ENCODE measurements at places on chromosomes 11 and 22. TPM values are rescaled to one million over a fixed set of nuclear protein-coding genes. Genes with fewer than 3 reads are reported as not detected.

GRCh38 chr11:44789496-44789895, 62.7 kb downstream of the TSPAN18 start:
- H3K4me3 ChIP-seq = no peak overlapping the region
- peaks cover 3% of the 10 kb centered on the region for H3K4me1 ChIP-seq
- H3K27ac ChIP-seq = no peak overlapping the region

DNA sequence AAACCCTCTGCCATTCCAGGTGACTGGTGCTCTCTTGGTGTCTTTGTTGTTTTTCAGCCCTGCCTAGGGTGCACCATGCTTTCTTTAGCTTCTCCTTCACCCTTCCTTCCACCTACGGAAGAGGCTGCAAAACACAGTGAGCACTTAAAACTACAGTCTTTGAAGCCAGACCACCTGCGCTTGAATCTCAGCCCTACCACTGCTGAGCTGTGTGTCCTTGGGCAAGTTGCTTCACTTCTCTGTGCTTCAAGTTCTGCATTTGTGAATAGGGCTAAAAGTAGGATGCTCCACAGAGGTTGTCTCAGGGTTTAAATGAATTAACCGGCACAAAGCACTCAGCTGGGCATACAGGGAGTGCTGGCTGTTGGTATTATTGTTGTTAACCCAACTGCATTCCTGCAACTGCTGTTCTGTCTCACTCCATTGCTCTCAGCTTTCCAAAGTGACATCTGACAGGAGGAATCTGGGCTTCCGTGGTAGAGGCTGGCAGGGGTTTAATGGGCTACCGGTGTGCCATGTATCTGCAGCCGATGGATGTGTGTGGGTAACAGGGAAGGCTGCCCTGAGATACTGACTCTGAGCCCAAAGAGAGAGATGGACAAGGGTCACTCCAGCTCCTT, 139.3 kb downstream of the FBXO7 start:
- H3K4me1 ChIP-seq = no peaks in the 10 kb centered on the region
- peaks cover 14% of the 10 kb centered on the region for H3K27me3 ChIP-seq
- no peak overlapping the region for H3K27ac ChIP-seq
- DNase-seq = no peak
- H3K4me3 ChIP-seq = no peak overlapping the region

GRCh38 chr22:49753276-49753890, 74.3 kb downstream of the BRD1 start:
- no peaks in the 10 kb centered on the region for H3K27me3 ChIP-seq
- no peak for DNase-seq
- H3K4me3 ChIP-seq = no peak overlapping the region
- H3K27ac ChIP-seq = no peak overlapping the region
- no peaks in the 10 kb centered on the region for H3K4me1 ChIP-seq
- H3K36me3 ChIP-seq = no peaks in the 10 kb centered on the region

DNA sequence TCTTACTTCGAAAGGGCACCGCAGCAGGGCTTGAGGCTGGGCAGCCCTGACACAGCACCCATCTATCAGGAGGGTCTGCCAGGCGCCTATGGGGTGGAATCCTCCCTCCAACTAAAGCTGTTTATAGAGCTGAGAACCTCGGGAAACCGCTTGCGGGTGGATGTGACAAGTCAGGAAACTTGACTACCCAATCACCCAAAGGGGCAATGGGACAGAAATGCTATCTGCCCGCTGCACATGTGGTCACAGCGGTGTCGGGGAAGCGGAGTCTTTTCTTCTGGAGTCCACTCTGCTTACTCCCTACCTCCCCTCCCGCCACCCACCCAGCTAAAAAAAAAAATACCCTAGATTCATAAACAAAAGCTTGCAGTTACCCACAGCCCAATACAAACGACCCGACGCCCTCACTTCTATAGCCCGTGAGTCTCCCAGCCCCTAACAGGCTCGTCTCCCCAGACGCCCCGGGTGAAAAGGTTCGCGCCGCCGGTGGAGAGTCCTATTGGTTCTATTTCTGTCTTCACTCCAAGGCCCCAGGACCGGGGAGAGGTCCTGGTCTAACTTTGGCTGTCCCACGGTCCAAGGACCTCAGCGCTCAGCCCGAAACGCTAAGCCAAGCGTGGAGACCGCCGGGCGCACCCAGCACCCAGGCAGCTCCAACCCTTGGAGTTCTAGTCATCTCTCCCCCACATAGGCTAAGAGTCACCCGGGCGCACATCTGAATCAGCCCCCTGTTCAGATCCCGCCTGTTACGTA, 1.4 kb downstream of the TRPC6 start:
- H3K36me3 ChIP-seq = no peaks in the 10 kb centered on the region
- no peaks in the 10 kb centered on the region for H3K4me1 ChIP-seq
- no peak overlapping the region for H3K4me3 ChIP-seq
- DNase-seq = no peak

- no peak overlapping the region for H3K4me3 ChIP-seq
- no peak overlapping the region for H3K27ac ChIP-seq
- no peaks in the 10 kb centered on the region for H3K36me3 ChIP-seq
- H3K27me3 ChIP-seq = no peaks in the 10 kb centered on the region
- H3K4me1 ChIP-seq = no peaks in the 10 kb centered on the region
- DNase-seq = no peak
Observed at GRCh38 chr11:100980156-100980555, 149.5 kb downstream of the PGR start.

- no peak overlapping the region for H3K27ac ChIP-seq
- no peaks in the 10 kb centered on the region for H3K4me1 ChIP-seq
- no peaks in the 10 kb centered on the region for H3K36me3 ChIP-seq
- no peaks in the 10 kb centered on the region for H3K27me3 ChIP-seq
Observed at GRCh38 chr11:12103411-12104225, 6.8 kb upstream of the MICAL2 start.

DNA sequence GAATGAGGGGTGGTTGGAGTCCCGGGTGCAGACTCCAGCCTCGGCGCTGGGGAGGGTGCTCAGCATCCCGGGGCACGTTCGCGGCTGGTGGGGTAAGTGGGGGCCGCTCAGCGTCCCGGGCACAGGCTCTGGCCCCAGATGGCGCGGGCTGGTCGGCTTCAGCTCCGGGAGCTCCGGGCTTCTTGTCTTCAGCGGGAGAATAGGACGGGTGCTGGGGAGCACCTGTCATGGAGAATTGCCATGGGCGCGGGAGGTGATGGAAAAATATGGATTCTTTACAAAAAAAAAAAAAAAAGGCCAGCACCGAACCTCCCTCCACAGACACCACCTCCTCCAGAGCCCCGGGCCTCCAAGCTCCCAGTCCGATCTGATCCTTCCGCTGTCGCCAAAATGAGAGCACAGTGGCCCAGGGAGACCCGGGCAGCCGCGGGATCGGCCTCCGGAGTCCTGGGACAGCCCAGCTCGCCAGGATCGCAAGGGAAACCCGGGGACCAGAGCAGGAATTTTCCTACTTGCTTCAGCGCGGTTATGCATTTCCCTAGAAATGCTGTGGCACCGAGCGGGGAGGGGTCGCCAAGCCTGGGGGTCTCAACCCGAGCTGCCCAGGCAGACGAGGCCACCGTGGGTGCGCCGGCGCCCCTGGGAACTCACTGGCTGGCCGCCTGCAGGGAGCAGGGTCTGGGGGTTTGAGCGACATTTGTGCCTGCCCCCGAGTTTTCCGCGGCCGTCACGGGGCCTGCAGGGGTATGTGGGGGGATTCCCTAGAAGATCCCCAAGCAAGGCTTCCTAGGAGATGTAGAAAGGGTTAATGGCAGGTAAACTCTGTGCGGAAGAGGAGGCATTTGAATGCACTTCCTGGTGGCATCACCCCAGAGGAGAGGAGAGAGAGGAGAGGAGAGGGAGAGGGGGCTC, 1336.9 kb downstream of the BRD1 start:
- H3K4me1 ChIP-seq = no peaks in the 10 kb centered on the region
- peaks cover 10% of the 10 kb centered on the region for H3K27me3 ChIP-seq
- H3K4me3 ChIP-seq = no peak overlapping the region
- H3K36me3 ChIP-seq = no peaks in the 10 kb centered on the region
- H3K27ac ChIP-seq = no peak overlapping the region

DNA sequence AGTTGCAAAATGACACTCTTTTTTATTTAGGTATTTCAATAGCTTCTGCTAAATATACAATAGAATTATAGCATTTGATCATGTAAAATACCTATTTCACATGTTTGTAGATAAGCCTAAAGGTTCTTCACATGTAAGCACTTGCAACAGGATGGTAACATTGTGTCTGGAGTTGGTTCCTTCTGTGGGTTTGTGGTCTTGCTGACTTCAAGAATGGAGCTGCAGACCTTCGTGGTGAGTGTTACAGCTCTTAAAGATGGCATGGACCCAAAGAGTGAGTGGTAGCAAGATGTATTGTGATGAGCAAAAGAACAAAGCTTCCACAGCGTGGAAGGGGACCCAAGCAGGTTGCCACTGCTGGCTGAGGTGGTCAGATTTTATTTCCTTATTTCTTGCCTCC, 246.4 kb upstream of the PDGFD start:
- no peak overlapping the region for H3K27ac ChIP-seq
- no peaks in the 10 kb centered on the region for H3K36me3 ChIP-seq
- no peaks in the 10 kb centered on the region for H3K4me1 ChIP-seq
- DNase-seq = no peak
- no peak overlapping the region for H3K4me3 ChIP-seq
- no peaks in the 10 kb centered on the region for H3K27me3 ChIP-seq

DNA sequence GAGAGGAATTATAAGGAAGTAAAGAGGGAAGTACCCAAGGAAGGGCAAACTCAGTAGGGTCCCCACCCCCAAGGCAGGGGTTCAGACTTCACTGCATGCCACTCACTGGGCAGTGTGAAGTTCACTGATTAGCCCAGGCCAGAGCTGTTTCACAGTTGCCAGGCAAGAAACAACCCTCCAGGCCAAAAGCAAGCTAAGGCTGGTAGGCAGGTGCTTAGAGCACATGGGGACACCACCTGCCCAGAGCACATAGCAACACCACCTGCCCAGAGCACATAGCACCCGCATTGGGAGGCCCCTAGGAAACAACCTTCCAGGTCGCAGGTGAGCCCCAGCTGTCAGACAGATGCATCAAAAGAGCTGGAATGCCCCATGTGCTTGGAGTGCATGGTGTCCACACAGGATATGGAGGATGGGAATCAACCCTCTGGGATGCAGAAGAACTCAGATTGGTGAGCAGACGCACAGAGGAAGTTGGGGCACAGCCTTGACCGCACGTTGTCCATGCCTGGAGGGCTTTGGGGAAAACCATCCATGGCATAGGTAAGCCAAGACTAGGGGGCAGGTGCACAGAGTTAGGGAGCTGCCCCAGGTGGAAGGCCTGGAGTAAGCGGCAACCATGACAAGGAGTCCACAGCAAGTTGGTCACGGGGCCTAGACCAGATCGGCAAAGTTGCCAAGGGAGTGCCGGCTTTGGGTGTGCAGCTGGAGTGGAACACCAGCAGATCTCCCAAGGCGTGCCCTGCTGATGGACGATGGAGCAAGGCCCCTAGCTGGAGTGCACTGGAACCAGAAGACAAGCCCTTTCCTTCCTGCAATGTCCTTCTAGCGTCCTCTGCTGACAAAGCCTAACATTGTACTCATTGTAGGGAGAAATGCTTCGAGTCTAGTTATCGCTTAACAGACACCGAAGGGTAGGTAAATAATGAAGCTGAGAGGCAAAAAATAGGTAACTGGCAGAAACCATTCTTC, 7.8 kb upstream of the TMEM216 start:
- no peaks in the 10 kb centered on the region for H3K36me3 ChIP-seq
- H3K4me1 ChIP-seq = no peaks in the 10 kb centered on the region
- no peak overlapping the region for H3K4me3 ChIP-seq
- H3K27me3 ChIP-seq = no peaks in the 10 kb centered on the region
- no peak for DNase-seq

- H3K4me3 ChIP-seq = no peak overlapping the region
- H3K4me1 ChIP-seq = no peaks in the 10 kb centered on the region
- H3K27ac ChIP-seq = no peak overlapping the region
- DNase-seq = no peak
Observed at GRCh38 chr11:102226702-102227490, 90.4 kb upstream of the BIRC3 start.

DNA sequence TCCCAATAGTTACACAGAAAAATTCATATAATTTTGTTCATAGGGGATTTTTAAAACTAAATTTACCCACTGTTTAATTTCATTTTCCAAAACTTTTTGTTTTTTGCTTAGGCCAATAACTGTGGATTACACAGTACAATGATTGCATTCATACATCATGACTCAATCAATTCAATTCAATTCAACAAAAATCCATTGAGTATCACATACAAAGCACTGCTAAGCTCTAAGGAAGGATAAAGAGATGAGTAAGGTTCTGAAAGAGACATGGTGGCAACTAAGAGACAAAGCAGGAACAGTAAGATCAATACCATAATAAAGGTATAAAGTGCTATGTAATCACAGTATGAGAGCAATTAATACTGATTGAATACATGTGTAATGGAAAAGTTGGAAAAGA, 9.4 kb upstream of the LAYN start:
- DNase-seq = no peak
- H3K27ac ChIP-seq = no peak overlapping the region
- H3K27me3 ChIP-seq = no peaks in the 10 kb centered on the region
- no peaks in the 10 kb centered on the region for H3K36me3 ChIP-seq
- H3K4me3 ChIP-seq = no peak overlapping the region
- H3K4me1 ChIP-seq = no peaks in the 10 kb centered on the region

DNA sequence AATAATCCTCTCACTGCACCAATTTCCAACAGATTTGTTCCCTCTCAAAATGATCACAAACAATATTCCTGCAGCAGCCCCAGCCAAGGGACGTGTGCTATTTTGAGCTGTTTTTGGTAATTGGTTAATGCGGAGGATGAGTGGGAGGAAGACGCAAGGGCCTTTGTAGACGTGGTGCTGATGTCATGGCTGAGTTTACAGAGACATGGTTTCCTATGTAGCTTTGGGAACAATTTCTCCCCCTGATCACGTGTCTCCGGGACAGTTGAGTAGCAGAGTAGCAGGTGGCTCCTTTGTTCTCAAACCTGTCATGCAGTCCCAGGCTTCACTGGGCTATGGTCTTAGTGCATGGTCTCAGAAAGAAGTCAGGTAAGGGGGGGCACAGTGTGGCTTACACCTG, 183.2 kb upstream of the NECTIN1 start:
- H3K4me3 ChIP-seq = no peak overlapping the region
- no peak overlapping the region for H3K27ac ChIP-seq
- no peaks in the 10 kb centered on the region for H3K27me3 ChIP-seq
- DNase-seq = no peak

GRCh38 chr11:106379265-106379664, 301.8 kb downstream of the AASDHPPT start:
- no peak for DNase-seq
- no peak overlapping the region for H3K4me3 ChIP-seq
- H3K27me3 ChIP-seq = no peaks in the 10 kb centered on the region

DNA sequence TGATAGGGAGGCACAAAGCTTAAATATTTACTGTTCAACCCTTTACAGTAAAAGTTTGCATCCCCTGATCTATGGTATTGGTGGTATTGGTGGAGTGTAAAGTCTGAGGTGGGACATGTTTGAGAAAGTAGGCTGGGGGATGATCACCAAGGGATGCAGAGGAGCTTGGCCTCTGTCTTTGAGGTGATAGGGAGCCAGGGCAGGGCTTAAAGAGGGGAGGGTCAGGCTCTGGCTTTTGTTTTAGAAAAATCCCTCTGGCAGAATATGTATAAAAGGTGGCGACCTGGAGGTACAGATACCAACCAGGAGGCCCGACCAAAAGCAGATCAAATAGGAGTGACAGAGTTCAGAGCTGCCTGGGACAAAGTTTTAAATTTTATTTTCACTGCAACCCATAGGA, 59.0 kb downstream of the SWAP70 start:
- H3K27me3 ChIP-seq = no peaks in the 10 kb centered on the region
- H3K27ac ChIP-seq = no peak overlapping the region
- DNase-seq = no peak
- no peak overlapping the region for H3K4me3 ChIP-seq
- no peaks in the 10 kb centered on the region for H3K36me3 ChIP-seq

The PRR33 gene
- 0.12 TPM for total RNA-seq

The CNIH2 gene
- total RNA-seq = 2.2 TPM

The MRGPRG gene
- not detected for total RNA-seq

The BARX2 gene
- total RNA-seq = not detected

The KDM4E gene
- not detected for total RNA-seq

The BATF2 gene
- 0.26 TPM for total RNA-seq

The UPK3A gene
- total RNA-seq = not detected

The SCO2 gene
- total RNA-seq = 3.3 TPM

The TRIM51 gene
- not detected for total RNA-seq

The HOATZ gene
- total RNA-seq = not detected

All from T-cell (primary cell).